ENCODE measurements at places on chromosomes 1 and 21.

GRCh38 chr1:228157729-228158126 lies 7.9 kb upstream of the IBA57 start:
- no peak for DNase-seq

DNA sequence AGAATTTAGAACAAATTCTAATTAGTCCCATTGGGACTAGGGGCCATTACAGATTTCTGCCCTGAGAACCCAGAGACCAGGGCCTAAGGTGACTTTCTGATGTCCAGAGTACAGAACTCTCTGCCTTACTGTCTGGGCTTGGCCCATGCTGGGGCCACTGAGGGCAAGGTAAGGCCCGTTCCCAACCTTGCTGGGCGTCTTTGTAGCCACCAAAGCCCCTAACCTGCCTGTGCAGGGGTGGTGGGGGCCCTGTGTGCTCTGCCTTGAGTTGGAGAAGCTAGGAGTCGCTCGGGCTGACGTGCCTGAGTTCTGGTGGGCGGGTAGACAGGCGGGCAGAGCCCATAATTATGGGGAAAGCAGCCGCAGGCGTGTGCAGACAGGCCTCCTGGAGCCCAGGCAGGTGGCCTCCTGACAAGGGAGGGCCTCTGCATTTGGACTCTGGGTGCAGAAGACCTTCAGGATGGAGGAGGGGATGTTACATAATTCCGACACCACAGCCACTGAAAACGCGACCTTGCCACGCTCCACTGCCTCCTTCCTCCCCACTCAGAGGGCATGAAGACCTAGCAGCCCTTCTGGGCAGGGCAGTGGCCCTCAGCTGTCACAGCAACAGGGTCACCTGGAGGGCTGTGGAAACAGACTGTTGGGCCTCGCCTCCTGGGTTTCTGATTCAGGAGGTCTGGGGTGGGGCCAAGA lies 239.9 kb upstream of the TMEM51 start:
- no peak for DNase-seq

GRCh38 chr1:157574836-157575235 lies 22.5 kb upstream of the FCRL5 start:
- no peak for DNase-seq

DNA sequence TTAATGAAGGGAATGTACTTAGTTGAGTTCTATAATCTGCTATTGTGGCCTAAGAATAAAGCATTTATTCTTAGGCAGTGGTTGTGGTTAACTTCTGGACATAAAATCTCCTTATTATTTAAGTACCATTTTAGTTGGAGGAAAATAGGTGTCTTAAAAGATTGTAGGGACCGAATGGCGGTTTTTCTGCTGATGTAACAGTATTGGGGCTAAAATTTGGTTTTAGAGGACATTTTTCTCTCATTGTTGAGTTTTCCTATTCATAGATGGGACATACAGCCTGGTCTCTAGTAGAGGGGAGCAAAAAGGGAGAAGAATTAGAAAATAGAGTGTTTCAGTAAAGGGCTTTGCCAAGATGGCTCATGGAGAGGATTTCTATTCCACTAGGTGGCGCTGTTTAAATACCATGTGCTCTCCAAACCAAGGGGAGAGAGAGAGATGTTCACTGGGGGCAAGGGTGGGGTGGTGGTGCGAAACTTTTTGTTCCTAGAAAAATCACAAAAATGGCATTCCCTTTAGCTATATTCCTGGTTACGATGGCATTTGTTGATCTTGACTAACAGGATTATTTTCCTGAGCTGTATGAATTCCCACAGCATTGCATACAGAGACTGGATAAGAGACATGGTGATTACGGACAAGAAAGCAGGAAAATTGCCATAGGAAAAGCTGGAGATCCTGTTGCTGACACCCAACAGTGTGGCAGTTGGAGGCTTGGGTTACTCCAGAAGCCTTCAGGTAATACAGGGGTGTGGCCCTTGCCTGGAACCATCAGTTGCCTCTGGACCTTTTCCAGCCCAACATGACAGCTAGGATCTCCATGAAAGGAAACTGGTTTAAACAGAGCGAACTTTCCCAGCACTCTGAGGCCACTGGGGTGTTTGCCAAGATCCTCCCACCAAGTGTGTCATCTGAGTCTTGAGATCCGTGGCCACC lies 18.2 kb upstream of the FCGR2A start:
- DNase-seq, result peak; percentile 31

DNA sequence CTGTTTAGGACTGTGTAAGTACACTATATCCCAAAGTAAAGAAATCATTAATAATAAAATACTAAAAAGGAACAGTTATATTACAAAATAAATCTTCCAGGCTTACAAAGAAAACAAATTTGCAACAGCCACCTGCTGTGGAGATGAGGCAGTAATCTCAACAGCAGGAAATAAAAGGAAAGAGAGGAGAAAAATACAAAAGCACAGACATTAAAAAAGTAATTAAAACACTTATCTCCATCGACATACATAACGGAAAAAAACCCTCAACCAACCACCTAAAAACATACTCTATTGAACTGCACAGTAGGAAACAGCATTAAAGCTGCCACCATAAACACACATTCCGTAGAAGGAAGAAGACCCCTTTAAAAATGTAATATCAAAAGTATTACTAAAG lies 317.6 kb downstream of the DPYD start:
- no peak for DNase-seq

GRCh38 chr1:25031601-25031965 lies 101.5 kb upstream of the RUNX3 start:
- peak; percentile 77 for DNase-seq

DNA sequence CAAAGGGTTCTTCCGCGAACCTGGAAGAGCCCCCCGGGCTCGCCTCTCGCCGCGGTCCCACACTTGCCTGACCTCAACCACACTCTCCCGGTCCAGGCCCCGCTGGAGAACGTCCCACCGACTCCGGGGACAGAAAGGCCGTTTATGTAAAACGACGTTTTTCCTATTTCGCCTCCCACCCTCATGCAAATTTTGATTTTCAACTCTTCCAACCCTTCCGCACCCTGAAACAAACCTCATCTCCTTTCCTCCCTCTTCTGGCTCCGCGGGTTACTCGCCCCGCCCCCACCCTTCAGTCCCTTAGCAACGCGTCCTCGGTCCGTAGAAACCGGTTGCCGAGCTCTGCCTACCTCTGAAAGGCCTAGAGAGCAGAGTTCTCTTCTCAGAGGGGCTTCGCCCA lies at the start of gene C1orf141:
Gene C1orf141, minus strand, starts transcription at position 276 of the 400 bp plus-strand sequence. CDS start 7,730 bp downstream, outside the sequence.
- peak; percentile 21 for DNase-seq

GRCh38 chr1:245500546-245500945 lies 345.8 kb downstream of the KIF26B start:
- no peak for DNase-seq

DNA sequence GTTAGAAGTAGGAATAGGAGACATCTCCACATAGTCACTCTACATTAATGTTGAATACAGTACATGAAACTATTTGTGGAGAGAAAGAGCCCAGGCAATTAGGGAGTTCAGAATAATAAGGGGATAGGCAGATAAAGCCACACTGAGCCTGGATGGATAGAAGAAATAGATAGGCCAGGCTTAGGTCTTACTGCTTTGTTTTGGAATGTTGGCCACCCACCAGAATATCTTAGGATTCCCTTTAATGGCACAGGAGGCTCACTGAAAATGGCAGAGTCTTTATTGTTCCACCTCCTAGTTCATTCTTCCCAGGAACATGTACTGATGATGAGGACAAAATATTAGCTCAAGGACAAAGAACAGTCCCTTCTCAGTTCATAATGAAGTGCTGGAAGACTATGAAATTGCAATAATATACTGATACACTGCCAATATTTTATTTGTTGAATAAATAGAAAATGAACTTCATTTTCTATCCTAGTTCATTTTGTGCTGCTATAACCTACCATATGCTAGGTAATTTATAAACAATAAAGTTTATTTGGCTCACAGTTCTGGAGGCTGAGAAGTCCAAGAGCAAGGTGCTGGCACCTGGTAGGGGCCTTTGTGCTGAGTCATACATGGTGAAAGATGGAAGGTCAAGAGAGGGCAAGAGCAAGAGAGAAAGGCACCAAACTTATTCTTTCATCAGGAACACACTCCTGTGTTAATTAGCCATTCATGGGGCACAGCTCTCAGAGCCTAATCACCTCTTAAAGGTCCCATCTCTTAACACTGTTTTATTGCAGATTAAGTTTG lies 87.3 kb downstream of the TBX15 start:
- no peak for DNase-seq

- DNase-seq, result no peak
These were observed 16.0 kb downstream of the ITPKB start for GRCh38 chr1:226722901-226723656.

DNA sequence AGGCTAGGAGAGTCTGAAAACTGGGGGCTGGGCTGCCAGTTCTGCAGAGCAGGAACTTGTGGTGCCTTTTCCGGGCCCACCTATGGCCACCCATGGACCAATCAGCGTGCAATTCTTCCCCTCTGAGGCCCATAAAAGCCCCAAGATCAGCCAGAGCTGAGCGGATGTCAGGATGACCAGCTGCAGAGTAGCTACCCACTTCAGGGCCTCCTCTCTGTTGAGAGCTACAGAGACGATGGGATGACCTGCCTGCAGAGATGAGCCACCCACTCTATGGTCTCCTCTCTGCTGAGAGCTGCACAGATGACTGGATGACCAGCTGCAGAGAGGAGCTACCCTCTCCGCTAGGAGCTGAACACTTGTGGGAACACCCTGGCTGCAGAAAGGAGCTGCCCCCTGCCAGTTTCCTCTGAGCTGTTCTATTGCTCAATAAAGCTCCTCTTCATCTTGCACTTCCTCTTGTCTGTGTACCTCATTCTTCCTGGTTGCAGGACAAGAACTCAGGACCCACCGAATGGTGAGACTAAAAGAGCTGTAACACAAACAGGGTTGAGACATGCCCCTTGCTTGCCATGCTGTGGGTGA lies 12.8 kb upstream of the AADACL4 start:
- no peak for DNase-seq

- no peak for DNase-seq
These were observed 371.7 kb upstream of the LRRC7 start for GRCh38 chr1:69196071-69196470.

GRCh38 chr21:23162198-23162946 lies 2164.2 kb downstream of the NCAM2 start:
- DNase-seq, result no peak

DNA sequence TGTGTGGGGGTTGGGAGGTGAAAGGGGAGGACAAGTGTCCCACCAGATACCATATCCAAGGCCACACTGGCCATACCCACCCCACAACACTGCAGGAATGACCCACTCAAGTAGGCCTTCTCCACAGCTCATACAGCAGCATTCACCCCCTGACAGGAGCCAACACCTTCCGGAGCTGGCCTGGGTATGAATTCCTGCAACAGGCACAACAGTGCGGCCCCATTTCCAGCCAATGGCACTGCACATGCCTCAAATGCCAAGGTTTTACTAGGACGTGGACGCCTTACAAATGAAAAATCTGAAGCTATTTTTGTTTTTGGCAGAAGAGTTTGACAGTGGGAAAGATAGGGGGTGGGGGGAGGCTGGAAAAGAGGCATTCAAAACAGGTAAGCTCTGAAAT lies 2.0 kb downstream of the KCND3 start:
- no peak for DNase-seq

DNA sequence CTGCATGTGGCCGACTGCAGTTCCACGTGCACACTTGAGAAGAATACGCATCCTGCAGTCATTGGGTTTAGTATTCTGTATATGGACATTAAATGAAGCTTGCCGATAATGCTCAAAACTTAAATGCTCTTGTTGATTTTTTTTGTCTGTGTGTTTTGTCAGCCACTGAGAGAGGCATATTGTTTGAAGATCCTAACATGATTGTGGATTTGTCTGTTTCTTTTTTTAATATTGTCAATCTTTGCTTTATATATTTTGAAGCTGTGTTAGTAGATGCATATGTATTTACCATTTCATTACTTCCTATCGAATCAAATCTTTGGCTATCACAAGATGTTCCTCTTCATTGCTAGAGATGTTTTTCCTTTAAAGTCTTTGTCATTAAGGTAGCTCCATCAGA lies 73.2 kb downstream of the FHAD1 start:
- DNase-seq, result no peak
